Left kidney (tissue), 8 donors: ENCODE measurements at places on chromosomes 12 and 14. TPM values are rescaled to one million over a fixed set of nuclear protein-coding genes. Genes with fewer than 3 reads are reported as not detected.

DNA sequence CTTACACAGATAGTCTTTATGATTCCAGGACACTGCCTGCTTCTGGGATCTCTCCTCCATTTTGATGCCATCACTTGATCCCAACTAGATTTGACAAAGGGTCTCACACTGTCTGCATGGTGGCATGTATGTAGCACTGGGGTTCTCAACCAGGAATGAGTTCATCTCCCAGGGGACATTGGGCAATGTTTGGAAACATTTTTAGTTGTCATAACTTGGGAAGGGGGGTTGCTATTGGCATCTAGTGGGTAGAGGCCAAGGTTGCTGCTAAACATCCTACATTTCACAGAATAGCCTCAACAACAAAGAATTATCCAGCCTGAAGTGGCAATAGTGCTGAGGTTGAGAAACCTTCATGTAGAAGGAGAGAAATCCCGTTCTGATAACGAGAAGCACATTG lies 376.2 kb downstream of the DPF3 start:
- no peak for DNase-seq

GRCh38 chr12:94714378-94715114 lies 64.2 kb upstream of the TMCC3 start:
- DNase-seq, result no peak

- DNase-seq, result no peak
Observed at GRCh38 chr12:13340149-13340548, 143.6 kb downstream of the EMP1 start.

- DNase-seq, result no peak
Observed at GRCh38 chr12:64566831-64567517, 43.3 kb upstream of the RASSF3 start.

DNA sequence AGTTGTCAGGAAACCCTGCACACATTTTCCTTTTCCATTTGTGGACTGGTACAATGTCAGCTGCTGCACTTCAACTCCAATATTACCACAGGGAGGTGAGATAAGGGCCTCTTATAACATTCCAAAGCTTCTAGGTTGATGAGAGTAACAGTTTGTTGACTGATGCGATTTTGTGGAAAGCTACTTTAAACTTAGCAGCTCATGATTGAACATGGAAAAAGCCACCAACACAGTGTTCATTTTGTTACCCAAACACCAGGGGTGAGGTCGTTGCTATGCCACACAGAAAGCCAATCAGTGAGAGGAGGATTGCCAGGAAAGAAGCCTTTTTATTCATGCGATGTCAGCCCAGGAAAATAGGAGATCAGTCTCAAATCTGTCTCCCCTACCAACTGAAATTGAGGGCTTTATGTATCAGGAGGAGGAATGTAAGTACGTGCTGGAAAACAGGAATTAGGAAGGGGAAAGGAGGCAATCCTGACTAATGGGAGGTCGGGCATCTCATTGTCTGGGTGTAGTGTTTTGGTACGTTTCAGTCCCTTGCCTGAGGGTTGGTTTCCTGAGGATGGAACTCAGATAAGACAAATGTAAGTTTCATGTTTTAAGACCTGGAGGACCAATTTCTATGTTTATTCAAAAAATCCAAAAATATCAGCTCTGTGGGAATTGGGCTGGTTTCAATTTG lies 92.7 kb upstream of the PLEKHA5 start:
- no peak for DNase-seq

- no peak for DNase-seq
Observed at GRCh38 chr12:7797698-7798398, 8.6 kb downstream of the NANOG start.

DNA sequence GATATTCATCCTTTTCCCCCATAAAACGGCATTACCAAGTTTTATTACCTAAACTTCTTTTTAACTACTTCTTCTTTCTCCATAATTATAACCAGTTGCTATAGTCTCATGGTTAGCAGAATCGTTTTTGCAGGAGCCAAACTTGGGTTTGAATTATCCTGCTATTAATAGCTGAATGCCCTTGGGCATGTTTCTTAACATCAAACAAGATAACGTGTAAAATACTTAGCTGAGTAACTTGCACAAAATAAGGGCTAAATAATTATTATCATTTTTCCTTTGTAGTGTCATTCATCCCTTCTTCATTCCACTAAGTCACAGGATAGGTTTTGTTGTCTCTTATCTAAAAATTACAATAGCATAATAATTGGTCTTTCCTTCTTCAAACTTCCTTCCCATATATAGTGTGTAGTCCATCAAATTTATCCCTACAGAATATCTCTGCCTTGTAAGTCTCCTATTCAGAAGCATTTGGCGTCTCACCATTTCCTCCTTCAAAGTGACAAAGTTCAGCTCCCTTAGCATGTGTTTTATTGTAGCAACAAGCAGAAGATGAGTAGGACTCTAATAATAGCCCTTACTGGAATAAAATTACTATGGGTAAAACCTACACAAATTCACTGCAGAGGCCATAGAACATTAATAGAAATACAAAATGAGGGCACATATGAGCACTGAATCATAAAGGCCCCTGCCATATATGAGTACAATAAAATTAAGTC lies 63.8 kb downstream of the FAR2 start:
- DNase-seq, result no peak

- DNase-seq, result no peak
Observed at GRCh38 chr12:20274008-20274407, 94.3 kb upstream of the PDE3A start.

- no peak for DNase-seq
Observed at GRCh38 chr12:71162832-71163763, 5.3 kb upstream of the TSPAN8 start.

- no peak for DNase-seq
Observed at GRCh38 chr12:113318046-113318656, 16.8 kb downstream of the SLC8B1 start.

GRCh38 chr12:131129839-131130238 lies 176.1 kb downstream of the ADGRD1 start:
- no peak for DNase-seq

DNA sequence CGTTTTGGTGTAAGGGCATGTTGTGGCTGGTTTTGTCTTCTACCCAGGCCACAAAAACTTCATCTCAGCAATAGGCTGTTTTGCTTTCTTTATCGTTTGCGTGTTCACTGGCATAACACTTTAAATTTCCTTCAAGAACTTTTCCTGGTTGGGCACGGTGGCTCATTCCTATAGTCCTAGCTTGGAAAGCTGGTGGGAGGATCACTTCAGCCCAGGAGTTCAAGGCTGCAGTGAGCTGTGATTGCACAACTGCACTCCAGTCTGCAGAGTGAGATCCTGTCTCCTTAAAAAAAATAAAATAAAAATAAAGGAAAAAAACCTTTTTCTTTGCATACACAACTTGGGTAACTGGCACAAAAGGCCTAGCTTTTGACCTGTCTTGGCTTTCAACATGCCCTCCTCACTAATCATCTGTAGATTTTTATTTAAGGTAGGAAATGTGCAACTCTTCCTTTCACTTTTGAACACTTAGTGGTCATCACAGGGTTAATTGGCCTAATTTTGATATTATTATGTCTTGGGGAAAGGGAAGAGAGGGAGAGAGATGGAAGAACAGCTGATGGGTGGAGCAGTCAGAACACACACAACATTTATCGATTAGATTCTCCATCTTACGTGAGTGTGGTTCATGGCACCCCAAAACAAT lies 78.9 kb upstream of the PSMA6 start:
- DNase-seq, result no peak

- no peak for DNase-seq
Observed at GRCh38 chr12:122250536-122250935, 15.8 kb downstream of the VPS33A start.

- DNase-seq, result no peak
Observed at GRCh38 chr12:6376870-6377666, 1.7 kb upstream of the SCNN1A start.

- no peak for DNase-seq
Observed at GRCh38 chr14:102272392-102272791, 32.6 kb downstream of the MOK start.

DNA sequence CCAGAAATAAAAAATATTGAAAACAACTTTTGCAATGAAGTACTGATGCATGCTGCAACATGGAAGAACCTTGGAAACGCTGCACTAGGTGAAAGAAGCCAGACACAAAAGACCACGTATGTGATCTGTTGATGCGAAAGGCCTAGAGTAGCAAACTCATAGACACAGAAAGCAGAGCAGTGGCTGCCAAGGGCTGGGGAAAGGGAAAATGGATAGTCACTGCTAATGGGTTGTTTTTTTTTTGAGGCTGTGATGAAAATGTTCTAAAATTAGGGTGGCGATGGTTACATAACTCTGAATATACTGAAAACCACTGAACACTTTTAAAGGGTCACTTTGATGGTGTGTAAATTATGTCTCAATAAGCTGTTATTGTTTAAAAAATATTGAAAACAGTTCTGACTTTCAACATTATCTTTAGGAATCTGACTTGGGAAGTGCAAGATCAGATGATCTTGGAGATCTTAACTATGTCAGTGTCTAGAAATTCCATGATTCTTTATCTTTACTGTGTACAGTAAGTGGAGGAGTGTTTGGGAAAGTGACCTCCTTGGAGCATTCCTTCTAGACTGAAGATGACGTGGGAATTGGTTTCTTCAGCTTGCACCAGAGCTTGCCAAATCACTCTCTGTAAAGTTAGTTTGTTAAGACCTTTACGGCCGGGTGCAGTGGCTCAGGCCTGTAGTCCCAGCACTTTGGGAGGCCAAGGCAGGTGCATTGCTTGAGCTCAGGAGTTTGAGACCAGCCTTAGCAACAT lies 12.4 kb downstream of the MLXIP start:
- no peak for DNase-seq

DNA sequence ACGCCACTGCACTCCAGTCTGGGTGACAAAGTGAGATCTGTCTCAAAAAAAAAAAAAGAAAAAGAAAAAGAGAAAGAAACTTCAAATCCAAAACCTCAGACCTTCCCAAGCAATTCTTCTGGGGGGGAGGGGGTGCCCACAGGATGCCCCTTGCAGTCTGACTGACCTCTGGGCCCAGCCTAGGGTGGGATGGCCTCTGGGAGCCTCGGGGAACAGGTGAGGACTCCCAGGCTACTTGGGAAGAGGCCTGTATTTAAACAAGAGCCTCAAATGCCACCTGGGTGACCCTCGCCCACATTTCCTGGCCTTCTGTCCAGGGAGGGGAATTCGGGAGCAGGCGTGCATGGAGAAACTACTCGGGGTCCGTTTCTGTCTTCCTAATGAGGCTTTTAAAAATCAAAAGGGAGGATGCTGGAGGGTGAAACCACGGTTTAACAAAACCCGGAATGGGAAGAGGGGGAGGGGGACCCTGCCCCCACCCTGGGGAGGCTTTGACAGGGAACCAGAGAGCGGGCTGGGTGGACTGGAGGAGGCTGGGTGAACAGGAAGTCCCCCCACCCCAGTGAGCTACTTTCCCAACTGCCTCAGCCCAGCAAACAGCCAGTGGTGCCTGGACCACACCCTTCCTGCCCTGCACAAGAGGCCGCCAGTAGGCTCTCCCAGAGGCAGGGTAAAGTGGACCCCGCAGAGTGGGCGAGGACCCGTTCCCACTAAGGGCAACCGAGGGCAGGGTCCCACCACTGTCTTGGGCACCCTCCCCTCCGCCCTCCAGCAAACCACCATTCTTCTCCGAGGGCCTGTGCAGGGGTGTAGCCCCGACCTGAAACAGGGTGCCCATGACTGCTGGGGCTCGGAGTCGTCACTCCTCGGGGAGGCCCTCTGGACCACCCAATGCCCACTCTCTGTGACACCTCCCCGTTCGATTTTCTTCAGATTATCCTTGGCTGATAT lies 1.5 kb upstream of the FBRSL1 start:
- no peak for DNase-seq

DNA sequence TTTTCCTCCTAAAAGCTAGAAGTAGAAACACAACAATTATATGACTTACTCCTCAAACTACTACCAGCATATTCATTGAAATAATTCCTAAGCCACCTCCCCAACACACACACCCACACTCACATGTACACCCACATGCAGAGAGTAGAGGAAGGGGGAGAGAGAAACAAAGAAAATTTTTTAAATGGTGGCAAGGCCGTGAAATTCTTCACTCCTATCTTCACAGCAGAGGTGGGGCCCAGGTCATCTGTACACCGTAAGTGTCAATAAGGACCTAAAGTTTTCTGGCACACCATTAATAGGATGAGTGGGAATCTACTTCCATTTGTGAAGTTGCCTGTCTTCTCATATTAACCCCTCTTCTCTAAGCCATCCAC lies 73.9 kb upstream of the EGLN3 start:
- DNase-seq, result no peak

- no peak for DNase-seq
Observed at GRCh38 chr14:37870170-37870569, 274.7 kb downstream of the TTC6 start.

DNA sequence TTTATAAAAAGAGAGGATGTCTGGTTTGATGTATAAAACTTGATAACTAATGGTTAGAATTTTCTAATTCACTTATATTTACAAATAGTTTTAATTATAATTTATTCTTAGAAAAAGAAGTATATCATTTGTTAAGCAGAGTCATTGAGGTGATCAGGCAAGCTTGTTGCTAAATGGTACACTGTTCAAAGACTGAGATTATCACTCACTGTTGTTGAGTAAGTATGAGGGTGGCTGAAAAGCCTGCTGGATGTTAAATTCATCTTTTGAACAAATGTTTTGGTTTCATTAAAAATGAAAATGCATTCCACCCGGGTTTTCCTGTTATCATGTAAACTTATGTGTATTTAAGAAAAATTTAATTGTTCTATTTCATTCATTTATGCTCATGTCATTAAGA lies 451.8 kb downstream of the ADAMTS20 start:
- DNase-seq, result no peak

Gene YAF2
- polyA plus RNA-seq, result 29.0 TPM

Gene AMDHD1
- polyA plus RNA-seq, result 1.5 TPM

Gene ADGRD1
- 13.7 TPM for polyA plus RNA-seq

Gene SLC22A17
- 62.4 TPM for polyA plus RNA-seq

Gene SLCO1B1
- polyA plus RNA-seq, result not detected

Gene CD69
- polyA plus RNA-seq, result 1.3 TPM

Gene CD163L1
- polyA plus RNA-seq, result 2.2 TPM

Gene PLA2G1B
- polyA plus RNA-seq, result 0.27 TPM

Gene RD3L
- polyA plus RNA-seq, result not detected
